ENCODE measurements at places on chromosomes 5 and 9.

GRCh38 chr5:6708814-6709213, 4.4 kb upstream of the TENT4A start:
- no peak for DNase-seq

GRCh38 chr5:126107381-126107780, 315.8 kb upstream of the GRAMD2B start:
- DNase-seq: no peak

DNA sequence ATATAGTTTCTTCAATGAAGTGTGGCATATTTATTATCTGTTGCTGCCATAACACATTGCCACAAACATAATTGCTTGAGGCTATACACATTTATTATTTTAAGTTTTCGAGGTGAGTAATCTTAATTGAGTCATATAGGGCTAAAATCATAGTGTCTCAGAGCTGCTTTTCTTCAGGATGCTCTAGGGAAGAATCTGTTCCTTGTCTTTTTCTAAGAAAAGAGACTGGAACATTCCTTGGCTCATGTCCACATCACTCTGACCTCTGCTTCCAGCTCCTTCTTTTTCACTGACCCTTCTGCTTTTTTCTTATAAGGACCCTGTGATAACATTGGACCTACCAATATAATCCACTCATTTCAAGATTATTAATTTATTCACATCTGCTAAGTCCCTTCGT, 632.4 kb upstream of the TYRP1 start:
- DNase-seq: no peak

- no peak for DNase-seq
Measured at GRCh38 chr5:60972231-60972630, 27.2 kb downstream of the NDUFAF2 start.

DNA sequence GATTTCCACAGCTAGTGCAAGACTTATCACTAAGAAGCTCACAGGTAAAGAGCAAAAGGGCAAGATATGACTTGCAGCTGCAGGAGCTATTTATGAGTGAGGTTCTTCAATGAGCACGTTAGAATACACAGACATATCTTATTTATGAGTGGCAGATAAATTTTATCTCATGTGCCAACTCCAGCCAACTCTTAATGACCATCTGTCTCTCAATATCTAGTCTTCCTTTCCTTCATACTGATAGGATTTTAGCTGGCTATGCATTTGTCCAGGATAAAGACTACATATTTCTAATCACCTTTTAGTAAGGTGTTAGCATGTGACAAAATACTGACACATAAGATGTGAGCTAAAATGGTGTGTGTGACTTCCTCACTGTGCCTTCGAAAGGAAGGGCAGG, 304.5 kb downstream of the TRPM3 start:
- DNase-seq: no peak

DNA sequence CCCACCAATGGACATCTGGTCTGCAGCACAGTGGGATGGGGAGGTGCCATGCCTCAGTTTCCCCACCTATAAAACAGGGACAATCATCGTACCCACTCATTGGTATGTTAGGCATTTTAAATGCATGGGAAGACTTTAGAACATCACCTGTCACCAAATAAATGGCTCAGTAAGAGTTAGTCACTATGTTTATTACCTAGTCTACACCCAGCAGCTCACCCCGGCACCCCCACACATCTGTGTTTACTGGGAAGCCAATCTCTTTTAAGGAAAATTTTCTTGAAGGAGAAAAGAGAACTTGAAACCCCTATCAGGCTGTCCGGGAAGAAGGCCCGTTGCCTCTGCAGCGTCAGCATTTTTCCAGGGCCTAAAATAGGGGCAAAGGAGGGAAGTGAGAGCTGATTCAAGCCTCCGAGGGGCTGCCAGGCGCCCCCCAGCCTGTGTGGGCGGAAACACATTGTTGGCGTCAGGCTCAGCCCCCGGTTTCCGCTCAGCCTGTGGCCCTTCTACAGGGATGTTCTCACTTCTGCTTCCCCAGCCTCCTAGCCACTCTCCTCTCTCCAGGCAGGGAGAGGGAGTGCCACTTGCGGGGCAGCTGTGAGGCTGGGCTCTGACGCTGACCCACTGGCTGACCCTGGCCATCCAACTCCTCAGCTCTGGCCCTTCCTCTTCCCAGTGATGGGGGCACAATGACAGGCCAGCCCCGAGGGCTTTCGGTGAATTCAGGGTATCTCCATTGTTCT, 4.6 kb downstream of the CSF1R start:
- DNase-seq: peak; percentile 34

GRCh38 chr5:6182271-6182815, 196.0 kb downstream of the MED10 start:
- DNase-seq: no peak

DNA sequence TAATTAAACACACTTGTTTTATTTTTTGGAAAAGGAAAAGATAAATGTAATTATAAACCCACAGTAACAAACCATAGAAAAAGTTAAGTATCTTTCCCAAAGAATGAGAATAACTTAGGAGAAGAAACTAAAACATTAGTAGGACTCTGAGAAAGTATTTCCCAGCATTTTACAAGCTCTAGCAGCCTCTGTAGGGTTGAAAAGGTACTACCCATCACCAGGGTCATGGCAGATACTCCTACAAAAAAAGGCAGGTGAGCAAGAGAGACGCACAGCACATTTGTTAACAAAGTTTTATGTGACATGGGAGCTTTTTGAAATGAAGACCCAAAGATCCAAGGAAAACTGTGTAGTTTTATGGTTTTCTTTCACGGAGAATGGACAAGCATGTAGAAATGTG, 77.7 kb upstream of the FAM169A start:
- peak; percentile 5 for DNase-seq

DNA sequence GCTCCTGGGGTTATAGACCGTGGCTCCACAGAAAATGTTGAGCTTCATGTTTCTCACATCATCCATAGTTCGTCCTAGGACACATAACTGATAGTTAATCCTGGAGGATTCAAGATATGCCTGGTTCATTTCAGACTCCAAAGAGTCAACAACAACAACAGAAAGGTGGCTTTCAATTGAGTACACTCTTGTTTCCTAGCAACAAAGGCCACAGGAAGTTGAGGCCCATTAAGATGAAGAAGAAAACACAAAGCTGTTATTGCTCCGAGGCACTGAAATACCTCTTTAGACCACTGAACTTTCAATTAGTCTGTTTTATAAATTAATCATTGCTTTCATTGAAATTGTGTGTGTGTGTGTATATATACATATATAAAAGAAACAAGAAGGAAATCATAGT, 154.5 kb downstream of the YIPF5 start:
- DNase-seq: no peak
